Activated naive CD8-positive, alpha-beta T cell treated with anti-CD3 and anti-CD28 coated beads for 36 hours (primary cell): ENCODE measurements at places on chromosomes 3 and 15.

- no peak for DNase-seq
Measured at GRCh38 chr15:28927043-28927442, 41.3 kb downstream of the APBA2 start.

DNA sequence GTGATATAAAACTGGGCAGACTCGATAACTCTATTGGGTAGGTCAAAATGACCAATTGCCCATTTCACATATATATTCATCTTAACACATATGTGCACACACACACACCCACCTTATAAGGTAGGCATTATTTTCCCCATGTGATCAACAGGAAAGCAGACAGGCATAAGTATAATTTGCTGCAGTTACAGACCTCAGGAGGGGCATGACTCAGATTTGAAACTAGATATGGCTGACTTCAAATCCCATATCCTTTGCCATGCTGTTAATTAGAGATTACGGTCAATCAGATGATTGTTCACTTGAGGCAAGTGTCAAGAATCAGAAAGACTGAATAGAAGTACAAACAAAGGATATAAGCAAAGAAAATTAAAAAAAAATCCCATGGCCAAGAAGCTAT, 910.6 kb downstream of the NTRK3 start:
- DNase-seq = no peak

GRCh38 chr3:172568701-172569100, 45.5 kb upstream of the TNFSF10 start:
- no peak for DNase-seq

DNA sequence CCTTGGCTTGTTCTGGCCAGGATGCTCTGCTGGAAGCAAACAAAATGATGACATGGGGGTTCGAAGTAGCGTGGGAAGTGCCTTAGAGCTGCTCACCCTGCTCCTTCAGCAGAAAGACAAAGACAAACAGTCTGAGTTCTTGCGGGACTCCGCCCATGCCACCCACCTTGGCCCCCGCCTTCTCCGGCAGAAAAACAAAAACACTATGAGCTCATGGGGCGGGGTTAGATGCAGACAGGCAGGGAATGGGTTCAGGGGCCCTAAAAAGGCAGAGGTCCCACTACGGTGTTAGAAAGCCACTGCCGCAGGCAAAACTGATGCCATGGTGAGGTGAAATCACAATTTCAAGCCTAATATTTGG, 9.7 kb upstream of the NCKIPSD start:
- DNase-seq = no peak

DNA sequence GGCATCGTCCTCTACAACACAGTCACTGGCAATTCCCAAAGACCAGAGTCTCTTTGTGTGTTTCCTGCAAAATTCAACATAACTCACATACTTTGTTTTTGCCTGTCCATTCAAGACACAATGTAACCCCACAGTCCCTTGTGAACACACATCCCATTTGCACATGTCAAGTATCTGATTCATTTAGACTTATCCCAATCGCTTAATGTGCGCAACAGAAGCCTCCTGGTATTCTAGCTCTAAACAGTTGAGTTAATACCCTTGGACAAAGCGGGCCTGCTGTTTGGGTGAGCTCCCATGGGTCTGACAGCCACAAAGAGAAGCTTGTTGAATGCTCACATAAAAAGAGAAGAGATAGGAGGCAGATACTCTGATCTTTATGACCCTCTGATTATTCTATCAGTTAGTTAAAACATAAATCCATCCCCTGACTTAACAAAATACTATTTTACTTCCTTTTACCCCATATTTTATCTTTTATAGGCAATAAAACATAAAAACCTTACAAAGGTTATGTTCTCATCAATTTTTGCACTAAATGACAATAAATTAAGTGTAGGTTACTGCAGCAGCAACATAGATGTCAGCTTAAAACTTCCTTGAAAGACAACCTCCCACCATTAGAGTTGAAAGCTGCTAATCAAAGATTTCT, 79.4 kb downstream of the ANXA2 start:
- DNase-seq = no peak
